Stimulated activated naive CD8-positive, alpha-beta T cell treated with anti-CD3 and anti-CD28 coated beads, Interleukin-15, amount 100 ng/mL, for 72 hours (primary cell): ENCODE measurements at places on chromosomes 4 and X.
A peak's percentile ranks its signal among the peaks of the same experiment; 100 is the strongest.

DNA sequence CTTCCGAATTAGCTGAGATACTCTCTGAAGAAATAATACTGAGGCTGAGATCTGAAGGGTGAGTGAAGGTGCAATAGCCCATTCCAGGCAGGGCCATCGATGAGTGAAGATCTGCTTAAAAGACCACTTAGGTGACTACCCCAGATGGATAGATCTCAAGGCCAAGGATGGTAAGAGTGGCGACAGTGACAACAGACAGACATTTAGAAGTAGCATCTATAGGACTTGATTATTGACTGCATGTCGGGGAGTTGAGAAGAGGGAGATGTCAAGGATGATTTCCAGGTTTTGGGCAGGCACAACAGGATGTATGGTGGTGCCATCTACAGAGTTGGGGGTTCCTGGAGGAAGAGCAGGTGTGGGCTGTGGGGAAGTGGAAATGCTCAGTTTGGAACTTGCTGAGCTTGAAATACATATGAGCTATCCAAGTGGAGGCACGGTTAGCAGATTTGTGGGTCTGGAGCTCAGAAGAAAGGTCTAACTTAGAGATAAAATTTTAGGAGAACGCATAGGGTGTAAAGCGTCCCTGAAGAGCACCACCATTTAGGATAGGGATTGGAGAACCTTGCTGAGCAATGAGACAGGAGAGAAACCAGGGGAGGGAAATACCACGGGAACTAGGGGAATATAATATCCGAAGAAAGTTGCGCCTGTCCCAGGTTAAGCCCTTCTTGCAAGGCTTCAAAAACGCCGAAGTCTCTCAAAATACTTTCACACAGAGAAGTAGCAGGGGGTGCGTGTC is 688 bp downstream of the UFSP2 start:
- no peak for DNase-seq

DNA sequence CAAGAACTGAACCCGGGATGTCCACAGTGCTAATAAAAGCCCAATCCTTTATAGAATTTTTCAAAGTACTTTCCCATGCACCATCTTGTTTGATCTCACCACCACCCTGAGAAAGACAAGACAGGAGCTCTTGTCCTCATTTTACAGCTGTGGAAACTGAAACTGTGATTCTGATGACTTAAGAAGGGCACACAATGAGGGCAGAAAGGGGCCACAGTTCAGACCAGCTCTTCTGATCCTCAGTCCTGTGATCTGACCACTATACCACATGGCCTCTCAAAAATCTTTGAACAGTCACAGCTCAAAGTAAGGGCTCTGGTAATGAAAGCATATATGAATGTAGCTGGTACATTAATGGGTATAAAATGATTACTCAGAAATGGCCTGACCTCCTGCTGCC is 127.3 kb upstream of the CPEB2 start:
- DNase-seq, result peak; percentile 8

GRCh38 chrX:110086162-110086915 is 83.4 kb downstream of the TMEM164 start:
- no peak for DNase-seq

GRCh38 chr4:41586675-41587225 is 48.8 kb downstream of the LIMCH1 start:
- no peak for DNase-seq

DNA sequence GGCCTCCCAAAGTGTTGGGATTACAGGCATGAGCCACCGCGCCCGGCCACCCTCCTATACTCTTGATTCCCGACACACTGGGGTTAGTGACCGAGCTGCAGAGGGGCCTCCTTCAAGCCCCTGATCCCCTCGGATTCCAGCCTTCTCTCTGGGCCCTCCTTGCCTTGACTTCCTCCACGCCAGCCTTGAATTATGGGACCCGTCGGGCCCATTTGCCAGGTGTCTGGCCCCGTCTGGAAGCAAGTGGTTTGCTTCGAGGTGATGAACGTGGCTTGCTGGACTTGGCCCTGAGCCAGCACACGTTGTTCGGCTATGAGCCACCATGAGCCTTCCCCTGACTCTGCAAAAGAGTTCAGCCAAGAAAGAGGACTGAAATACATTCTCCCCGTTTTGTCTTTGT is 37.4 kb upstream of the GRPEL1 start:
- no peak for DNase-seq

- no peak for DNase-seq
Observed at GRCh38 chrX:131854581-131854980, 168.5 kb upstream of the STK26 start.

DNA sequence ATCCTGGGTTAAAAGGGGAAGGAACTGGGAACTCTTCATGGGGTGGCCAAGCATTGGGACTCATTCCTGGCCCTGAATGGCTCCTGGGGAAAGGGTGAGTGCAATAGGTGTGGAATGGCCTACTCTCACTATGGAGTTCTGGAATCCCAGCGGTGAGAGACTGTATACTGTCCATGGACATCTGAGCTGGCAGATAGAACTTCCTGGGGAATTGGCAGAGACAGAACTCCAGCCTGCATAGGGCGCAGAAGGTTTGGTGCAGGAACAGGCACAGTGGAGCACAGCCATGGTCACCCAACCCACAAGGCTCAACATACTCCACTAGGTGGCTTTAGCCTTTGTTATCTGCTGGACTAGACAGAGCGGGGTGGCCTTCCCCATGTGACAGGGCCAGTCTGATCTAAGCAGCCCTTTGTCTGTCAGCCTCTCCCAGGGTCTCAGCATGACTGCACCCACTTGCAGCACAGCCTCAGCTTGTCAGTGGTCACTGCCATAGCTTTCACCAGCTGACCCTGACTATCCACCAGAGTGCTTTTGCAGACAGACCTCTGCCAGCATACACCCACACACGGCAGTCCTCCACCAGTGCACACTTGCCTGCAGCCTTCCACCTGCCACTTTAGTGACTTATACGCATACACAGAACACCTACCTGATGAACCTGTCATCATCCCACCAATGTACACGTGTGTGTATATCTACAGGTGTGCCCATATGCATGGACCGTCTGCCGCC is 48.4 kb downstream of the TECRL start:
- DNase-seq, result no peak

DNA sequence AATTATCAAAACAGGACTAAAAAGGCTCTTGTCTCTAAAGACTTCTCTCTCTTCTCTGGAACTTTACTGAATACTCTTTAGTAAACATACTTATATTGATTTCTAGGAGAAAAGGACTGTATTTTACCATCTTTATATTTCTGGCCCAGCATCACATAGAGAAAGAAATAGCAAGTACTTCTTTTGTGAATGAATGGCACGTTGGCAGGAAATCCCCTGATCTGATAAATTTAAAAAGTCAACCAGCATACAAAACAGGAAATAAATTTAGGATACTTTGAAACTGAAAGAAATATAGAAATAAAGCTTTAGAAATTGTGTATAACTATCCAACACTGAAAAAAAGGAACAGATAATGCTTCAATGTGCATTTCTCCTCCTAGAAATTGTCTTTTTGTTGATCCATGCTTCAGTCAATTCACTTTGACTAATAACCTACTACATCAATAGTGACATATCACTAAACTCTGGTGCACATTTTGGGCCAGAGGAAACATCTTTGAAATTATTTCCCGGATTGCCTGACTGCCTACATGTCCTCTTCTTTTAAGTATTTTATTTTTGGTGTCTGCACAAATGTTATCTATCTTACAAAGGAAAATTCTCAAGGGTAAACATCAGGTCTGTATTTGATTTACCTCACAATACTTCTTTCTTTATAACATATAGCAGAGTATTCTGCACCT is 183.5 kb upstream of the FSTL5 start:
- no peak for DNase-seq

DNA sequence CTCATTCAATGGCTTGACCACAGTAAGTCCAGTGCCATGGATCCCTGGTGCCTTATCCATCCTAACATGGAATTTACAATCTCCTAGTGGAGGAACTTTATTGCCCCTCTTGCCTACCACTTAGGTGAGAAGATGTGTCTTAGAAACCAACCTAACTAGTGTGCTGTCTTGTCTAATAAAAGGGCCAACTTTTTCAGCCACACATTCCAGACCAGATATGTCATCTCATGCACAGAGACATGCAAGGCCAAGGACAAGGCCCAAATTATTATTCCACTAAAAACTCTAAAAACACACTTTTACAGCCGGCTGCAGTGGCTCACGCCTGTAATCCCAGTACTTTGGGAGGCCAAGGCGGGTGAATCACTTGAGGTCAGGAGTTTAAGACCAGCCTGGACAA is 10.6 kb upstream of the PRDX4 start:
- no peak for DNase-seq

DNA sequence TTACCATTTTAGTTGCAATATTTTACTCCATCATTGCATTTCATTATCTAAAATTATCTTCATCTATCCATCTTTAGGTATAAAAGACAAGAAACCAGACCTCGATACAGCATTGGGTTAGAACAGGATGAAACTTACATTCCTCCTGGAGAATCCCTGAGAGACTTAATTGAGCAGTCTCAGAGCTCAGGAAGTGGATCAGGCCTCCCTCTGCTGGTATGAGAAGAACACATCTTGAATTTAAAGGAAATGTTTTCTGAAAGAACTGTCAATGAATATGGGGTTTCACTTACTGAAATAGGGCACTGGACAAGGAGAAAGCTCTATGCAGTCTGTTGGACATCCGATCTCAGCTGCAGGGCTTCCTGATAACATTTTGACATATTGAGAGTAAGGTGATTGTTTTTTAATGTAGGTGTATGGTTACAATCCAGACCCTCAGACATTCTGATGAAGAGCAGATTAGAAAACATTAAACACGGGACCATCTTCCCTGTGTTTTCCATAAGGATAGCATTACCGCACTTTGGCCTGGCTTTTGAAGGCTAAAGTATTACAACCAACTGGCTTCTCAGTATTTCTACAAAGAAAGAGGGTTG is 367.2 kb downstream of the BMPR1B start:
- no peak for DNase-seq

GRCh38 chr4:80705311-80705710 is 325.2 kb upstream of the BMP3 start:
- no peak for DNase-seq

- no peak for DNase-seq
Observed at GRCh38 chr4:10272511-10272910, 155.9 kb upstream of the WDR1 start.

DNA sequence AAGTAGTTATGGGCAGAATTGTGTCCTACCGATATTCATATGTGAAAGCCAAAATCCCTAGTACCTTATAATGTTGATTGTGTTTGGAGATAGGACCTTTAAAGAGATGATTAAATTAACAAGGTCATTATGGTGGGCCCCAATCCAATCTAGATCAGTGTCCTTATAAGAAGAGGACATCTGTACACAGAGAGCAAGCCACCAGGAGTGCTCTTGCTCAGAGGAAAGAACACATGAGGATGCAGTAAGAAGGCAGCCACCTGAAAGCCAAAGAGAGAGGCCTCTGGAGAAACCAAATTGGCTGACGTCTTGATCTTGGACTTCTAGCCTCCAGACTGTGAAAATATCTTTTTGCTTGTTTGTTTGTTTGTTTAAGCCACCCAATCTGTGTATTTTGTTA is 1290.8 kb upstream of the PABPC4L start:
- no peak for DNase-seq

DNA sequence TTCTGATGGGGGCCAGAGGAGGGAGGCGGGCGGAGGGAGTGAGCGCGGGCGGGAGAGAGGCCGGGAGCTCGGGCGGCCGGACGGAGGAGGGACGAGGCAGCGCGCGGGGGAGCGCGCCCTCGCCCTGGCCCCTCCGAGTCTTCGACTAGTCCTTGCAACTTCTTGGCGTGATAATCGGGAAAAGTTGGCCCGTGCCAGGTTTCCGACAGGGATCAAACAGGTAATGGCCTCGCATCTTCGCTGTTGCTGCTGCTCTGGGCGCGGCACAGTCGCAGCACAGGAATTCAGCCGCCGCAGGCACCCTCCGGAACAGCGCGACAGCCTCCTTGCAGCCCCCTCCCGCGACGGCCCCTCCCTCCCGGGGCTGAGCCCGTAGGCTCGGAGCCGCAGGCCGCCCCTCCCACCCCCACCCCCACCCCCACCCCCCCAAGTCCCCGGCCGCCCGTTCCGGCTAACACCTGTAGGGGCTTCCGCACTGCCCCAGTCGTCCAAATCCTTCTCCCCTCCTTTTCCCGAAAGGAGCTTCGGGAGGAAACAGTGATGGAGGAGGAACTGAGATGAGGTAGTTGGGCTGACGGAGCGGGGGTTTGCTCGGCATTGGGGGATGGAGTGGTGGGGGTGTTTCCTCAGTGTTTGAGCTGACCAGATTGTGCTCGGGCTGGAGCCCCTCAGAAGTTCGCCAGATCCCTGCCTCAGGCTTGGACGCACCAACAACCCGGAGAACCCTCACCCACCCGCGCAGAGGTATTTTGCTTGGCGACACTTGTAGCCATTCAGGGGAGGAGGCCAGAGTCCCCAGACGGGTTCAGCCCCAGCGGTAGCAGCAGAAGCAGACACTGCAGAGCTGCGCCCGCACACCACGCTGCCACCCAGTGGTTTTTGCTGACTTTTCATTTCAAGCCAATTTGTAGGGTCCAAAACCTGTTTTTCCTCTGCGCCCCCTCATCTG is at the start of gene FGF13:
TSS of gene FGF13 (minus strand) at position 319 of the 949 bp plus-strand sequence. CDS start 714 bp downstream, outside the sequence.
- no peak for DNase-seq
